Activated CD4-positive, CD25-positive, alpha-beta regulatory T cell (primary cell): ENCODE measurements at places on chromosomes 11 and 22.

GRCh38 chr22:41899992-41900651 lies 14.8 kb downstream of the SHISA8 start:
- no peak for DNase-seq

GRCh38 chr22:37502342-37503182 lies 16.4 kb upstream of the MFNG start:
- no peak for DNase-seq

DNA sequence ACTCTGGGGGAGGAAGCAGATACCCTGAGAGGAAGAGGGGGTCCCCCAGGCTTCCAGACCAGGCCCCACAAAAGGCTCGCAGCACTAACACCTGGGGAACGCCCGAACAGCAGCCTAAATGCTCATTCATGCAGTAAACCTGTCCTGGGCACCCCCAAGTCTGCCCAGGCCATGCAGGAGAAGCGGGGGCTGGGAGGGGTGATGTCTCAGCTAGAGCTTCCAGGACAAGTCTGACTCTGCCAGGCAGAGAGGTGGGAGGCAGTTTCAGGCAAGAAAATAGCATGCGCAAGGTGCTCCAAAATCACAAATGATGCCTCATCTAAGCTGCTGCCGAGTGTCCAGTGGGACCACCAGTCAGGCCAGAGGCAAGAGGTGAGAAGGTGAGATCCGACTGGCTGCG lies 14.6 kb downstream of the CABP7 start:
- no peak for DNase-seq

- DNase-seq, result no peak
These were observed 872.8 kb downstream of the BRD1 start for GRCh38 chr22:48954781-48955311.

- peak; percentile 23 for DNase-seq
These were observed 2.4 kb upstream of the ATP5MG start for GRCh38 chr11:118398791-118399559.

DNA sequence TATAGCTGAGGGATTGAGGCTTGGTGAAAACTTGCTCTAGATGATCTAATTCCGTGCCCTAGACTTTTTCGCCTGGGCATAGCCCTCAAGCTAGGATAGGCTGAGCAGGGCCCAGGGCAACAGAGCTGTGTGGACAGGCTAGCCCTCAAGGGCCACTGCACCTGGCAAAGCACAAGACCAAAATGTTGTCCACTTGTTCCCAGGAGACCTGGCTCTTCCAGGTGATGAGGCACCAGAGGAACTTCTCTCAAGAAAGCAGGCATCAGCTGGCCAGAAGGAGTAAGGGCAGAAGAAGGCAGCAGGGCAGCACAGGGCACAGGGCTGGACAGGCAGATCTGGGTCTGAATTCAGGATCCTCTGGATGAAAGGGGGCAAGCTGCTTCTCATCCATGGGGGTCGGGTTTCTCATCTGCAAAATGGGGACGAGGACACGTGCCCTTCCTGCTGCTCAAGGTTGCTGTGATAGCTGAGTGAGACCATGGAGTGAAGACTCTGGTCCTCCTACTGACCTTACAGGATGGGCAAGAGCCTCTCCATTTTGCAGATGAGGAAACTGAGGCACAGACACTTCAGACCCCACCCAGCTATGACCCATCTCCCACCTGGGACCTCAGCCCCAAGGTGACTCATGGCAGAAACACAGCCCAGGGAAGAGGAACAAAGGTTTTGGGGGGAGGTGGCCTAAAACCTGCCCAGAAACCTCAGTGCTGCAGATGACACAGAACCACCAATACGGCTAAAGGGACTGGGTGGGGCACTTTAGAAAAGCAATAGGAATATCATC lies 42.2 kb upstream of the PRDM11 start:
- DNase-seq, result no peak

DNA sequence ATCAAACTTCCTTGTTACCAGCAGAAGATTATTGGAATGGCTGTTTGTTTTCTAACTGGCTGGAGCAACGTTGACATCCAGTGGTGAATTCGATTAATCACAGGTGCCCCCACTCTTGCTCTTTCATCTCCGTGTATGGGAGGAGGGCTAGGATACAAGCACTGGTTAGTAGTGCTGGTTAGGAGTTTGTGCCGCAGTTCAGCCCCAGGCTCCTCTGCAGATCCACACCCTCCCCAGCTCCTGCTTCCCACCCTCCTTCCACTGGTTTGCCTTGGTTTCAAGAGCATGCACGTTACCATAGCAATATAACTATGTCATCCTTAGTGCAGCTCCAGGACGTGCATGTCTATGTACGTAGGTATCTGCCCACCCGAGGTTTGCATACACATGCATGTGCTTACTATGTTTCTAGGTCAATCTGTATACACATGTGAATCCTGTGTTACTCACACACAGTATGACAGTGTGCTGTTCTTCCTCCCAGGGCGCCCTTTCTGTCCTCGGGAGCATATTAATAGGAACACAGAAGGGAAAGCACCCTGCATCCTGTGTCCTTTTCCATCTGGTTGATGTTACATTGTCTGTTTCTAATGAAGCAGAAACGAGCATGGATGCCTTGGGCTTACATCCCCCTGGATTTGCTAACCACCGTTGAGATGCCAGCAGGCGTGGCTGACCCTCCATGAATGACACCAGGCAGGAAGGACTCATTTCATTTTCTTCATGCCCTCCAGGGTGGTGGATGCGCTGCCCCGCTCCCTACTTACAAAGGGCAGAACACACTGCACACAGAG lies 539.3 kb downstream of the OPCML start:
- no peak for DNase-seq

- no peak for DNase-seq
These were observed 9.5 kb downstream of the C1QTNF6 start for GRCh38 chr22:37178350-37179125.

- no peak for DNase-seq
These were observed 10.1 kb downstream of the STIM1 start for GRCh38 chr11:3865388-3866193.

GRCh38 chr22:45341498-45341897 lies 31.8 kb downstream of the FAM118A start:
- no peak for DNase-seq

- no peak for DNase-seq
These were observed 1330.2 kb downstream of the LRRC4C start for GRCh38 chr11:40129266-40129665.

DNA sequence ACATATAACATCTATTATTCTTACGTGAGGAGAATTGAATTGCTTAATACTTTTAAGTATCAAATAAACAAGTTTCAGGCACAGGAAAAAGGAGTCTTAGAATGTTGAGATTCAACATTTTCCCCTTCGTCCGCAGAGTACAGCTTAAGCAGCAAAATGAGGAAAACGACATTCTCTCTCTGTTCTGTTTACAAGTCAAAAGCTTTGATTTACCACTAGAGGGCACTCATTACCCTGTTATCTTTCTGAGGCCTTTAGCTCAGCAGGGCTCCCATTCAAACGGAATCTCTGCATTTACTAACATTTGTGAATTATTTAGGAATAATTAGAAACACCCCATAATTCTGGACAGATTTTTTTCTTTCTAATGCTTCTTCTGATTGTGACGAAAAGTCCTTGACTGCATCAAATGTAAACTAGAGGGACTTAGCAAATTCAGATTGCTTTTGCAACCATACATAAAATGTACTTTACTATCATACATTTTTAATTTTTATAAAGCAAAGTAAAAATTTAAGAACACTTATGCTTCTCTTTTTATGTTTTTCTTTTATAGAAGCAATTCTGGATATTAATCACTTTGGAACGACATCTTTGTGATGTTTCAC lies 75.0 kb downstream of the JRKL start:
- DNase-seq, result no peak

DNA sequence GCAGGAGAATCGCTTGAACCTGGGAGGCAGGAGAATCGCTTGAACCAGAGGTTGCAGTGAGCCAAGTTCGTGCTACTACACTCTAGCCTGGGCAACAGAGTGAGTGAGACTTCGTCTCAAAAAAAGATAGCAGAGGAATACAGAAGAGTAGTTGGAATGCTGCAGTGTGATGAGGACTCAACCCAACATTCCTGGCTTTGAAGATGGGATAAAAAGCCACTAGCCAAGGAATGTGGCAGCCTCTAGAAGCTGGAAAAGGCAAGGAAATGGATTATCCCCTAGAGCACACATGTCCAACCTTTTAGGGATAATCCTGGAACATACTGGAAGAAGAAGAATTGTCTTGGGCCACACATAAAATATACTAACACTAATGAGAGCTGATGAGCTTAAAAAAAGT lies 13.9 kb downstream of the SLC25A17 start:
- no peak for DNase-seq

GRCh38 chr11:130721736-130722135 lies 194.5 kb downstream of the SNX19 start:
- no peak for DNase-seq

DNA sequence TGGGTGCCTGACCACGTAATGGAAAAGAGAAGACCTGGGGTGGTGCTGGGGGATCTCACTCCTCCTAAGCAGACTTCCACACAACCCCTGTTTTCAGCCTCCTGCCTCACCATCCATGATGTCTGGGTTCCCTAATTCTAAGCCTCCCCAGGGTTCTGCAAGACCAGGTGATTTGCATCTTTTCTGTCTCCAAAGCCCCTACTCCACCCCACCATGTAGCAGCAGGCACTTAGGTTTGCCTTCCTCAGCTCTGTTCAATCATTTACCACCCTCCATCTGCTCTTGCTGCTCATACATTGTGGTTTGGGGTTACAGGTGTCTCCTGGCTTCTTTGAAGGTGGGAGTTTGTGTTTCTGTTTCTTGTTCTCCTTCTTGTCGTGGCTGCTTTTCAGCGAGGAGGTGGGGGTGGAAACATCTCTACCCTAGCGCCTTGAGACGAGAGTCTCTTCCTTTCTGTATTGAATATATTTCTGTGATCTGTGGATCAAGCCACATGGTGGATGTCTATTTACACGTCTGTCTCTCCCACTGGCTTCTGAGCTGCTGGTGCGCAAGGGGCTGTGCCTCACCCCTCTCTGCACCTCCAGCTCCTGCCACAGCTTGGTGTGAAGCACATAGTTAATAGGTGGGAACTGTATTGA lies 6.6 kb upstream of the SSTR3 start:
- peak; percentile 37 for DNase-seq

GRCh38 chr11:70031631-70032469 lies 46.3 kb upstream of the ANO1 start:
- no peak for DNase-seq

DNA sequence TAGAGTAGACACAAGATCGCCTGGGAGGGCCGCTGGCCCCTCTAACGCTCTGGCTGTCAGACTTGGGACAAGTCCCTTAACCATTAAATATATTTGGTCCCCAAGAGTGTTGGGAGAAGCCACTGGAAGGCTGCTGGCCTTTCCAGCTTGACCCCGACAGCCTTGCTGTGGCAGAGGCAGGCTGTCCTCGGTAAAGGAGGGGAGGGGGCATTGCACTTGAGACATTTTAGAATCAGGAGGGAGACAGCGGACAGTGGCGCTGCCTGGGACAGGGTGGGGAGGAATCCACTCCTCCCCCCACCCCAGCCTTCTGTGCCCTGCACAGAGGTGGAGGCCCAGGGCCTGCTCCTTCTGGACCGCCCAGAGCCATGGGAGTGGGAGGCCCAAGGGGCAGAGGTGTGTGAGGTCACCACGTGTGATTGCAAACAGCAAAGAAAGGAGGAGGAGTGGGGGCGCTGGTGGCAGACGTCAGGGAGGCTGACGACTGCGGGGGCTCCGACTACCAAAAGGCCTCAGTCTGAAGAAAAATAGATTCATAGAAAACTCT lies 28.9 kb downstream of the APOL1 start:
- no peak for DNase-seq

DNA sequence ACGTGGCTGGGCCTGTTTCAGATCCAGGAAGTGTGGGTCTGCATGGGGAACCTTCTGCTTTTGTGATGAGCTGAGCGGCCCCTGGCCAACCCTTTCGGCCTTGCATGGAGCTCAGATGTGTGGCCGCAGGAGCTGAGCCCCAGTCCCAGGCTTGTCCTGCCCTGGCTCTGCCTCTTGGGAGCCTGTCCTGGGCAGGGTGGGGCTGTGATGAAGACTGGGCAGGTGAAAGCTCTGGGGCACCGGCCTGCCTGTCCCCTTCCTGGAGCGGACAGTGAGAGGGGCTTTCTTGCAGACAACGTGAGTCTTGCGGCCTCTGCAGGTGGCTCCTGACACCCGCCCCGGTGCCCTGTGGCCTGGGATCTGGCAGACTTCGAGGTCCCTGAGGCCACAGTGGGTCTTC lies 1296.6 kb downstream of the BRD1 start:
- DNase-seq, result no peak

GRCh38 chr11:128151780-128152179 lies 435.6 kb downstream of the ETS1 start:
- DNase-seq, result no peak

- DNase-seq, result no peak
These were observed 5.3 kb upstream of the OR52M1 start for GRCh38 chr11:4539603-4540219.

- DNase-seq, result no peak
These were observed 28.2 kb downstream of the JHY start for GRCh38 chr11:122910775-122911174.

- DNase-seq, result no peak
These were observed 25.5 kb upstream of the APOA1 start for GRCh38 chr11:116862951-116863350.

DNA sequence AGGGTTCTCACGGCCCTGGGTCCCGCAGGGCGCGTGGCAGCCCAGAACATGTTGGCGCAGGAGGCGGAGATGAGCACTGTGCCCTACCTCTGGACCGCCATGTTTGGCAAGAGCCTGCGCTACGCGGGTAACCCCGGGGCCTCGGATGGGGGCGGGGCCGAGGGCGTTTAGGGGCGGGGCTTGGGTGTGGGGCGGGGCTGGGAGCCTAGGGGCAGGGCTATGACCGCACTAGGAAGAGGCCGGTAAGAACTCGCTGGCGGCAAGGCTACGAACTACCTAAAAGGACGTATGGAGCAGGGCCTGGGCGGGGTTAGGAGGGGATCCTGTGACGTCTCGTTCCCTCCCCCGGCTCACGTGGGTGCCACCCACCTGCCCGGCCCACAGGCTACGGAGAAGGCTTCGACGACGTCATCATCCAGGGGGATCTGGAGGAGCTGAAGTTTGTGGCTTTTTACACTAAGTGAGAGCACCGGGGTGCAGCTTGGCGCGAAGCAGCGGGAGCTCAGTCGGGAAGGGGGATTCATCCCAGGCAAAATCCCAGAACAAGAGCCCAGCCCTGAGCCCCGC lies 2.8 kb upstream of the LZTR1 start:
- DNase-seq, result peak; percentile 18

GRCh38 chr22:17717708-17718107 lies 56.6 kb downstream of the BID start:
- no peak for DNase-seq

- no peak for DNase-seq
These were observed 13.1 kb downstream of the KMT2A start for GRCh38 chr11:118449316-118449918.

DNA sequence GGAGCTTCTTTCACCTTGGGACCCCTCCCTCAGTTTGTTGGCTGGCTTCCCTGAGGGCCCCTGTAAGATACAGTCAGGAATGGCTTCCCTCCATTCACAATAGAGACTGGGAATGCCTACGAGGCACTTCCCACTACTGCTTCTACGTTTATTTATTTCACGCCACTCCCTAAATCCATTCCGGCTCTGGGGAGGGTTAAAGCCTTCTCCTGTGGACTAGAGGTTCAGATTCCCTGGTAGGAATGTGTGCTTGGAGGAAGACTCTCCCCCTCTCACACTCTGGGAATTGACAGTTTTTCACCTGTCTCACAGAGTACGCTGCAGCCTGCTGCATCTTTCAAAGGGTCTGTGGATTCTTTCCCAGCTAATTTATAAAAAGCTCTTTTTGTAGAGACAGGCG lies 3.3 kb upstream of the NUCB2 start:
- no peak for DNase-seq

- DNase-seq, result no peak
These were observed 5.2 kb upstream of the IL17REL start for GRCh38 chr22:50017701-50018224.

GRCh38 chr22:48267681-48268080 lies 1505.2 kb downstream of the TBC1D22A start:
- no peak for DNase-seq

GRCh38 chr11:37184326-37184725 lies 586.3 kb upstream of the RAG2 start:
- DNase-seq, result no peak
